GM10248 (cell line): ENCODE measurements at places on chromosomes 1 and 21.

DNA sequence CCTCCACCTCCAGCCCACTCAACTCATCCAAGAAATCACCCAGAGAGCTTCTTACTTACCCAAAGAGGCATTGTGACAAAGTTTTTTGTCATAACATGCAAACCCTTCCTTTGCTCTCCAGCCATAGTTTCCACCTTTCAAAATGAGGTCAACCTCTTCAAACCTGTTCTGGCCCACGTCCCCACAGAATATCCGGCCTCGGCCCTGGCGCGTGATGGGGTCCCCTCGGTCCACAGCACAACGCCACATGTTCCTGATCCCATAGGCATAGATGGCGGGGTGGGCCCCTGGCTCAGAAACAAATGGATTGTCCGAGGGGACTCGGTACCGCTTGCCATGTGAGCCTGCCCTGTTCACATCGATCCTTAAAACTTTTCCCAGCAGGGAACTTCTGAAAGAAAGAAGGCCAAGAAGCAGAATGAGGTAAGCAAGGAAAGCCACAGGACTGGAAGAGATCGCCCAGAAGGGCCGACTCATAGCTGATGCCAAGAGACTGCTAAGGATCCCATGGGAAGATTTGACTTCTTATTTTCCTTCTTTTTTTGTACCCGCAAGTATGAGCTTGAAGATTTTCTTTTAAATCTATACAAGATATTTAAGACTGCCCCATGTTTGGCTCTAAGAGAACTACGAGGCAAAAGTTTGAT is 7.8 kb downstream of the HHIPL2 start:
- DNase-seq: no peak

GRCh38 chr1:32127409-32128198 is 19.7 kb downstream of the KPNA6 start:
- DNase-seq: no peak

GRCh38 chr1:154756793-154757548 is 113.1 kb downstream of the KCNN3 start:
- no peak for DNase-seq

GRCh38 chr1:151838222-151839081 is 1.2 kb downstream of the C2CD4D start:
- peak; percentile 73 for DNase-seq
